ENCODE measurements at places on chromosomes 7 and 10.

GRCh38 chr10:66627156-66627555 lies 298.7 kb upstream of the LRRTM3 start:
- DNase-seq, result no peak

DNA sequence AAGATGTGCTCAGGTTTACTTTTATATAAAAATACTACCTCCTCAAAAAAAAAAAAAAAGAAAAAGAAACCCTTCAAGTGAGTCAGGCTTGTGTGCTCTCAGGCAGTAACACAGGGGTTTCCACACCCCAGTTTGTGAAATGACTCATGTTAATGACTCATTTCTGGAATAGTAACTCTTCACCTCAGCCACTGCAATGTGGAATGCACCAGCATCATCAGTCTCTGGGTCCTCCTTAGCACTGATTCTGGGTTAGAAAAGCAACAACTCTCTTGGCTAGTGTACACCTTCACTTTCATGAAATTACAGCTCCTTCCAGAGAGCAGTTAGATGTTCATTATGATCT lies 110.6 kb downstream of the EMX2 start:
- peak; percentile 77 for DNase-seq

GRCh38 chr10:132532749-132533560 lies 4.6 kb upstream of the INPP5A start:
- peak; percentile 85 for DNase-seq

DNA sequence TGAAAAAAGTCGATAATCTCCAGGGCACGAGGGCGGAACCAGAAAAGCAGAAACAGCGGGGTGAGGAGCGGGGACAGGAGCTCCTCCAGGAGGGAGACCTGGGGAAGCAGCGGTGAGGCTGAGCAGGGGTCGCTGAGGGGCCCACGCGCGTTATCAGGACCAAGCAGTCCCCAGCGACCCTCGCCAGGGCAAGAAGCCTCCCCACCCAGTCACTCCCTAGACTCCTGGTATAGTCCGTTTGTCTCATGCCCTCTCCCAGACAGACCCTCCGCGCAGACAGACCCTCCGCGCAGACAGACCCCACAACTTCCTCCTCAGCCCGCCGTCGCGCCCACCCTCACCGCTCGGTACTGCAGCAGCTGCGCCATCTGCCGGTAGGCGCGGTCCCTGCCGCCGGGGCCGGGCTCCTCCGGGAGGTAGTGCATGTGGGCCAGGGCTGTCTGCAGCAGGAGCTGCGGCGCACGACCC lies 6.3 kb downstream of the ATG9B start:
- DNase-seq, result no peak

GRCh38 chr10:128887856-128888255 lies 579.2 kb upstream of the MGMT start:
- DNase-seq, result no peak

GRCh38 chr10:96448021-96448457 lies 65.7 kb downstream of the TLL2 start:
- no peak for DNase-seq

GRCh38 chr7:139725858-139726484 lies 51.8 kb downstream of the HIPK2 start:
- no peak for DNase-seq

DNA sequence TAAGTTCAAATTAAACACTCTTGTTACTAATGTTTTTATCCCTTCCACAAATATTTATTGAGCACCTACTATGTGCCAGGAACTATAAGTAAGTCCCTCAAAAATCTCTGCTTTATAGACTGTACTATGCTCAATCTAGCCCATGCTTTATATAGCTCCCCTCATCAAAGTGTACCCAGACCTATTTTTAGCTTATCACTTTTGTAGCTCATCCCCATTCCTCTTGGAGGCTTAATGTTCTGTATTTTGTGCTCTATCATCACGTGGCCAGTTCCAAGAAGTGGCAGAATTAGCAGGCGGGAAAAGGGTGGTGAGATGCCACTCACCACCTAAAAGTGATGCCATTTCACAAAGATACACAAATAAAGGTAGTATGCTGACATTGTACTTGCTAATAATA lies 138.1 kb upstream of the BET1 start:
- DNase-seq, result no peak

DNA sequence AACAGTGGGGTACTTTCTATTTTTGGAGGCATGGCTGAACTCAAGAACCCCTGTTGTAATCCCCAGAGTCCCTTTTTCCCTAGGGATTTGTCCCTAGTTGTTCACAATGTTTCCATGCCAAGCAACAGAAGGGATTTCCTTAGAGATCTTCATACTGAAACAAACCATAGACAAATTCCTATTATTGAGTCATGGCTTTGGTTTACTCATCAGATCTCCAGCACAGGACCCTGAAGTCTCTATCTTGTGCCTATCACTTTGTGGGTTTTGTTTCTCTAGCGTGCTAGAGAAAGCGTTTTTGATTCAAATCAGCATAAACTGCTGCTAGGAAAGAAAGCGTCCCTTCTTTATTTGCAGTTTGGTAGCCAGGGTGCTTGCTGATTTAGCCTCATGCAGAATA lies 165.0 kb downstream of the BAMBI start:
- DNase-seq, result peak; percentile 52

DNA sequence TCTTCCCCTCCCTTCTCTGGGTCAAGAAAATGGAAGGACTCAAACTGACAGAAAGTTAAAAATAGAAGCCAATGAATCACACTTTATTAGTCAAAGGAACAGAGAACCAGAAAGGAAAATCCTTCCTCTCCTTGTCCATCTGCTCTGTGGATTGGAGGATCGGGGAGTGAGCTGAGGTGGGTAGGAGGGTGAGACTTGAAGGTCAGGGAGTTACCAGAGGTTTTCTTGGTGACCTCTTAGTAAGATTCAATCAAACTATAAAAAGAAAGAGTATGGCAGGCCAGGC lies 12.2 kb downstream of the TLX1 start:
- no peak for DNase-seq

- DNase-seq, result no peak
Measured at GRCh38 chr7:118429141-118429540, 204.6 kb downstream of the ANKRD7 start.

DNA sequence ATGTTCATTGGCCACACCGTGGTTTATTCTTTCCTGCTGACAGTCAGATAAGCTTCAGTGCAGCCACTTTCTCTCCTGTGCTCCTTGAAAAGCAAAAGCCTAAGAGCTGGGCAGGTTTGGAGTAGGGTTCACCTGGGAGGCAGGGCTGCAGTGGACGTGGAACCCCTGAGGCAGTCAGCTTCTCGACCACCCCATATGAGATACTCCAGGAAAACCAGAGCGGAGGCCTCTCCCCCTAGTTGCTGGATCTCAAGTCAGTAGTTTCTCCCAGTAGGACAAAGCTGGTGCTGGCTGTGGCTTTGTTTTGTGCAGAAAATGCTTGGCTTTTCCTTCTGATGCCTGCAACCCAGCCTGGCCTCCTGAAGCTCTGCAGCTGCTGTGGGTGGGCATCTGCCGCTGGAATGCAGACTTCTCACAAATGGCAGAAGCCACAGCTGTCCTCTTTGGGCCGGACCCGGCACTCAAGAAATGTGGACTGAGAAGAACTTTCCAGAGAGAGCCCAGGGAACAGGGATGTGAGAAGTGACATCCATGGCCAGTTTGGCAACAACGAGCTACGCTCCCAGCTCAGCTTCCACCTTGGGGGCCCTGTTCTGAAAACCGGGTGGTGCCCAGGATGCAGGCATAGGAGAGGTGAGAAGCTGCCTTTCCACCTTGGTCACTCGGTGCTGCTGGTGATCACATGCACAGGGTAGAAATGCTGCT lies 276.6 kb upstream of the TCERG1L start:
- DNase-seq, result no peak

DNA sequence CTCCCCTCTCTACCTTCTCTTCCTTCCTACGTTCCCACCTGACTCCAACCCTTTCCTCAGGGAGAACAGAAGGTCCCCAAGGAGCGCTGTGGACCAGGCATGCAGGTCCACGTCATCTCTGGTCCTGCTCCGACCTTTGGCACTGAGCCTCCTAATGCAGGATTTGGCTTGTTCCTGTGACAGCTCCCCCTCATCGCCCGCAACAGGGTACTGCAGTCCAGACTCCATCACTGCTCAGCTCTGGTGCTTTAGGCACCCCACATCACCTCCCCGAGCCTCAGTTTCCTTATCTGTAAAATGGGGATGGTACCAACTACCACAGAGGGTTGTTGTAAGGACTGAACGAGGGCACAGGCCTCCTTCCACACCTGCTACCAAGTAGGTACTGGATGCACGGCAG lies 54.6 kb downstream of the FHIP2A start:
- DNase-seq, result no peak

GRCh38 chr10:61750943-61751471 lies 88.3 kb downstream of the CABCOCO1 start:
- no peak for DNase-seq

DNA sequence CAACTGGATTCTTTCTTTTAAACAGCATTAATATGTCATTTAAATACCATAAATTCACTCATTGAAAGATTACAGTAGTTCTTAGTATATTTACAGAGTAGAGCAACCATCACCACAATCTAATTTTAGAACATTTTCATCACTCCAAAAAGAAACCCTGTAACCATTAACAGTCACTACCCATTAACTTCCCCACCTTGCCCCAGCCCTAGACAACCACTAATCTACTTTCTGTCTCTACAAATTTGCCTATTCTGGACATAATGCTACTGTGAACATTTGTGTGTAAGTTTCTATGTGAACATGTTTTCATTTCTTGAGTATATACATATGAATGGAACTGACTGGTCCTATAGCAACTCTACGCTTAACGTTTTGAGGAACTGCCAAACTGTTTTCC lies 42.4 kb downstream of the P4HA1 start:
- no peak for DNase-seq

GRCh38 chr7:102859084-102859798 lies 53.6 kb upstream of the LRRC17 start:
- no peak for DNase-seq

DNA sequence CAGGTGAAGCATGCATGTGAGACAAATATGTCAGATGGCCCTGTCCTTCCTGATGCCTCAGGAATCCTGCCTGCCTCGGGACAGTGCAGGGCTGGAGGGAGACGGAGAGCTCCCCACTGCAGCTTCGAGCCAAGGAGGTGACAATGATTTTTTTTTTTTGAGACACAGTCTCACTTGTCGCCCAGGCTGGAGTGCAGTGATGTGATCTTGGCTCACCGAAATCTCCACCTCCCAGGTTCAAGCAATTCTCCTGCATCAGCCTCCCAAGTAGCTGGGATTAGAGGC lies 68.8 kb downstream of the OAT start:
- DNase-seq, result no peak

GRCh38 chr10:12606461-12606860 lies 257.1 kb downstream of the CAMK1D start:
- no peak for DNase-seq

DNA sequence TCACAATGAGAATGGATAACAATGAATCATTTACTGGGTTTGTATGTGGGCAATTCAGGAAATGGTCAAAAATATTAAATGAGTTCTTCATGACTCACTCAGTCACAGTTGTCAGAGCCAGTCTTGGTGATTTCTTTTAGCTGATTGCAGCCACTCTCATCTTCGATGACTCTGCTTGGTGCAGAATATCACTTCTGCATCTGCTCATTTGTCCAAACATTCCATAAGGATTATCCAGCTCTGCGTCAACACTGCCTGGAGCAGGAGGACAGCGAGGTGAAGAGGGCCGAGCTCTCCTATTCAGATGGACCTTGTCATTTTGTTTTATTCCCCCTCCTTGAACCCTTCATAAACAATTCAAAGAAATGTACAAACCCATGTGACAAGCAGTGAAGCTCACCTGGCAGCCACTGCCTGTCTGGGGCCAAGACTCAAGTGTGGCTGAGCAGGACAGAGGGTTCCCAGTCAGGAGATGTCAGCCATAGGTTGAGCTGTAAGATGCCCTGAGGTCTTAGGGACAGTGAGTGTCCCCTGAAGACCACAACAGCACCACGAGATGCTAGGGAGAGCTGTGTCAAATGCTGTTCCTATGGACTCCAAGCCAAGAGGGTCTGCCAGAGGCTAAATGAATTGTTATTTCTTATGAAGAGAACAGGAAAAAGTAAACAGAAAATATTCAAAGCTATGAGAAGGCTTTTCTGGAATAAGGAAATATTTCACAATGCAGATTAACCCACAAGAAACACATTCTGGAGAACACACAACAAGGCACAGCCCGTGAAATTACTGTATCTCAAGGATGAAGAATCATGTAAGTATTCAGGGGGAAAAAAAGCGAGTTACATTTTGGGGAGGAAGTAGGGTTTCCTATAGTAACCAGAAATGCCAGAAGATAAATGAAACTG lies 33.1 kb upstream of the EGFR start:
- DNase-seq, result peak; percentile 59

- DNase-seq, result no peak
Measured at GRCh38 chr10:42654419-42654818, 16.0 kb upstream of the ZNF33B start.

DNA sequence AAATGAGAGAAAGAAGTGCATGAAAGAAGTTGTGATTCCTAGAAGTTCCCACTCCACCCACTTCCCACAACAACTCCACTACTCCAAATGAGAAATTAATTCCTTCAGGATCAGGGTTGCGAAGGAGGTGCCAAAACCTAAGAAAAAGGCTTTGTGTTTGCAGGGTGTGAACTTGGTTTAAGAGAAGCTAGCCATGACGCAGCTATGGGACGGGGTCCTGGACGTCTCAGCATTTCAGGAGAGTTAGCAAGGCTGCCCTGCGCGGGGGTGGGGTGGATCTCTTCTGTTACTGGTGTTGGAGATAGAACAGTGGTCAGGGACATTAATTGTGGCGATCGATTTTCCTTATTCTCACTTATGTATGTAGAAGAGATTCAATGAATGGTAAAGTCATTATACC lies 61.2 kb downstream of the CHST3 start:
- DNase-seq, result no peak

GRCh38 chr10:62689712-62690111 lies 114.8 kb upstream of the ADO start:
- DNase-seq, result no peak

- no peak for DNase-seq
Measured at GRCh38 chr10:19862811-19863515, 46.7 kb downstream of the PLXDC2 start.

DNA sequence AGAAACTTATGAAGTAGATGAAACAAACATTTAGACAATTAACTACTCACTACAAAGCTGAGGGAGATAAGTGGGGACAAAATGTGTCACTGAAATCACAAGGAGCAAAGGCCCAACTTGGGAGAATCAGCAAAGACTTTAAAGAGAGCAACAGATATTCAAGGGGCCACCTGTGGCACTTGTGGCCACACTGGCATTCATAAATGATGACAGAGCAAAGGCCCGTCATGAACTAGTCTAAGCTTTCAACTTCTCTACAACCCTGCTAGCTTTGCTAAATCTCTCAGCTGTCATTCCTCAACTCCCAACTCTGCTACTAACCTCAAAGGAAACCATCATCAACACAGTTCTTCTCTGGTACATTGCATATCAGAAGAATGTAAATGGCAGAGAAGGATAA lies 178.4 kb downstream of the CPEB3 start:
- DNase-seq, result no peak

- DNase-seq, result no peak
Measured at GRCh38 chr7:86130268-86130667, 513.4 kb upstream of the GRM3 start.

DNA sequence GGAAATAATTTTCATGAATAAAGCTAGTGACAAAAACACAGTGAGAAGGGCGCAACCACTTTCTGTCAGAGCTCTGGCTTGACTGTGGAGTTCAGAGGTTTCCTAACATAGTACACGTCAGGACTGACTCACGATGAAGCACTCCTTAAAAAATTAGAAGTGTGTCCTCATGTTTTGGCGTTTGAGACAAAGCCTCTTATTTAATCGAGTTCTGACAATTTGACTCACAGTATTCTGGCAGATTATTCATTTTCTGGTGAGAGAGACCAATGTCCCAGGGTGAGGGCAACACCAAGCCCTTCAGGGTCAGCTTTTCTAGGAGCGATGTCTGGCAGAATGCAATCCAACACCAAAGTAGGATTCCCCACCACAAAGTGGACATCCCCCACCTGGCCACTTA lies 108.7 kb downstream of the DIP2C start:
- peak; percentile 67 for DNase-seq
